ENCODE measurements at places on chromosomes 11 and 22.

- no peak for DNase-seq
Measured at GRCh38 chr11:97963528-97964331, 1057.0 kb upstream of the CNTN5 start.

- no peak for DNase-seq
Measured at GRCh38 chr11:27195837-27196202, 155.2 kb downstream of the BBOX1 start.

DNA sequence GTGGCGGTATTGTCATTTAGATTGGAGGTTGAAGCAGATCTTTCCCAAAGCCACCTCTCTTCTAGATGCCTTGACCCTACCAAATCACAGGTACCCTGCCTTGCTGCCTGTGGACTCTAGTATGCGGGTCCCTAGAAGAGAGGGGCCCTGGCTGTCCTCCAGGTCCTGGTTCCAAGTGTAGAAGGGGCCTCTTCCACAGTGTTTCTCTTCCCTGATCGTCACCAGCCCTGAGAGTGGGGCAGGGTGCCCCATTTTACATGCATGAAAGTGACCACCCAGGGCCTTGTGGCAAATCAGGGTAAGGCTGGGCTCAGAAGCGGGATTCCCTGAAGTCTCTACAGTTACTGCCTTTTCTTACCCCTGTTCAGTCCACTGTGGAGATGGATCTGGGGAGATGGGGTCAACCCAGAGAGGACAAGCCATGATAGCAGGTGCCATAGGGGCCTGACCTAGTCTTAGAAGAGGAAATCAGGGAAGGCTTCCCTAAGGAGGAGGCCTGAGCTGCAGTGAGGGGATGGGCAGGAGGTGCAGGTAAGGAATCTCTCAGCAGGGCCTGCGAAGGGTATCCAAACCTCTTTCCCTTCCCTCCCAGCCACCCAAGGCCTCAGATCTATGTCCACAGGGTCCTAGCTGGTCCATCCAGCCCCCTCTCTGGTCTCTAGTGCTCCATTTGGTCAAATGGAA lies 1.2 kb upstream of the LRRC32 start:
- no peak for DNase-seq

GRCh38 chr11:117314840-117315239 lies 1.2 kb downstream of the BACE1 start:
- DNase-seq: no peak

- DNase-seq: no peak
Measured at GRCh38 chr11:133522344-133522743, 10.0 kb downstream of the OPCML start.

DNA sequence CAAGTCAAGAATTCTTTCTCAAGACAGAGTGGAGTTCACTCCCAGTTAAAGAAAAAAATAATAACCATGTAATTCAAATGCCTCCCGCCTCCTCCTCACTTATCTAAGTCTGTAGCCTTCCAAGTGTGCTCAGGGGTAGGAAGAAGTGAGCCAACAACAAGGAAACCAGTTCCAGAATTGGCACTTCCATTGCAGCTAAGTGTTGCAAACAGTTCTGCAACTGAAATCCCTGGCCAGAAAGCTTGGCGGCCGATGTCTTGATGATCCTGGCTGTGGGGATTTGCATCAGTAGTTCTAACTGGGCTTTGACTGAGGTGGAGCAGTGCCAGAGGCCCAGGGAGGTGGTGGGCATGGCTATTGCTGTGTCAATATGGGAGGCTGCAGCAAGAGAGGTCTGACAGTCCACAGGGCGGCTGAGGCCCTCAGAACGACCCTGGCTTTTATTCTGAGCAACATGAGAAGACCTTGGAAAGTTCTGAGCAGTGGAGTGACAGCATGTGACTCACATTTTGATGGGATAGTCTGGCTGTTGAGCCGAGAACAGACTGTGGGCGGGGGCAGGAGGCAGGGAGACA lies 19.2 kb downstream of the DHCR7 start:
- no peak for DNase-seq

DNA sequence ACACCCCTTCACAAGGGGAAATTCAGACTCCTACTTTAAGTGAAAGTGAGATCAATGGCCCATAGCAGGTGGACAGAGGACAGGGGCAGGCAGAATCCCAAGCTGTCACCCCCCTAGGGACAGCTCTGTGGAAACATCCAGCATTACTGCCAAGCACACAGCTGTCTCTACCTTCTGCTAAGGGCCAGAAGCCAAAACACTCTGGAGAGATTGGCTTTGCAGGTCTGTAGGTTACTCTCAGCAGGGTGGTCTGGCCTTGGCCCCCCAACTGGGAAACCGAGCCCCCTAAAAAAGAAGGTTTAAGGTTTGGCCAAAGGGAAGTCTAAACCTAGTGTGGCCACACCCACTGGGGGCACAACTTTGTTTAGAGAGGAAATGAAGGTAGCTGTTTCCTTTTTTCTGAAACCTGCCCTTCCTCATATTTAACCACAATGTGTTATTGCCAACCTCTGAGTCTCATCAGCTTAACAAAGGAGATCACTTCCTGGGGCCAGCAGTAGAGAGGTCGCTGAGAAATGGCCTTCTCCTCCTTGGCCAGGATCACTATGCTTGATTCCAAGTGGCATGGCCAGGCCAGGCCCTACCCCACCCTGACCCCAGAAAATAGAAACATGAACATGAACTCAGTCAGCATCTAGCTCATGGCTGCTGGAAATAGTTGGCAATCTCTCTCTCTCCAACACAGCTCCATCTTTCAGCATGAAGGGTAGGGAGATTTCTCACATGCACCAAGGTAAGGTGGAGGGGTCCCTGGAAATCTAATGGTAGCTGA lies 25.9 kb upstream of the SCARF2 start:
- no peak for DNase-seq

DNA sequence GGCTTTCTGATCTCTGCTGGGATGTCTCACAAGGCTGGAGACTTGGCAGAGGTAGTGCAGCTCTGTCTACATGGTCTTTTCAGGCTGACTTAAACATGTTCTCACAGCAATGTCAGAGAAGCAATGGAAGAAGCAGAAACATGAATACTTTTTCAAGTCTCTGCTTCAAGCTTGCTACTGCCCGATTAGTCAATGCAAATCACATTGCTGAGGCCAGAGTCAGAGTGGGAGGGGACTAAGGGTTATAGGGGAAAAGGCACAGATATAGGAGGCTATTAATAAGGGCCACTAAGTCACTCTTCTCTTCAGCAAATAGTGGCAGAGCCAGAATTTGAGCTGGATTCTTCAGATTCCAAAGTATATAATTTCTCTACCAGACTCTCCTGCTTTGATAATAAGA lies 390.5 kb downstream of the TMEM135 start:
- DNase-seq: no peak

DNA sequence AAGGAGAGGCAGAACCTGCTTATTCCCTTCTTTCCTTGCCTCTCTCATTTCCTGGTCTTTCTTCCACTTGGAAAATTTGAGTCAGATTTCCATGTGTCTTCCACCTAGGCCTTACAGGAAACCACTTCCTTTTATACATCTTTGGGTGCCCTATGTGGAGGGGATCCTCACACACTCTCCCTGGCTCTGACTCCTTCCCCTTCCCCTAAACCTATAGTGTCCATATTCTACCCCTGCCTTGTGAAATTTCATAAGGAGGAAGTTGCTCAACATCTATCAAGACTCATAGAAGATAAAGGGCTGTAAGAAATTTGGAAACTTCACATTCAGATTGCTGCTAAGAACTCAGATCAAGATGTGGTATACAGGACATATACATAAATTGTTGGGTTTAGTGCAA lies 20.4 kb downstream of the TUG1 start:
- no peak for DNase-seq

- DNase-seq: no peak
Measured at GRCh38 chr11:43908191-43908590, 27.6 kb downstream of the ALKBH3 start.

DNA sequence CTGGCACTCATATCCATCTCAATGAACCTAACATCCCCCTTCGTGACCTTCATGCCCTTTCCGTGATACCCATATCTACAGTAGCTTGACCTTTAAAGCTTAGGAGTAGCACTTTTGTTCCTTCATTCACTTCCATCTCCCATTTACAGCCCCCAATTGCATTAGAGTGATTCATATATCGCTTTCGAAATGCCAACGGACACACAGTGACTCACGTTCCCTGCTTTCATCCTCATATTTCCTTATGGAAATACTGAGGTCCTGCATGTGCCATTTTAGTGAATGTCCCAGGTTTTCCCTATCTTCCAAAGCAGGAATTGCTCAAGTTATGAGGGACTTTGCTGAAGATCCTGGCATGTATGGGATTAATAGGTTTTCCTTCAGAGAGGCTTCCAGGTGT lies 44.3 kb upstream of the CEP126 start:
- DNase-seq: no peak

DNA sequence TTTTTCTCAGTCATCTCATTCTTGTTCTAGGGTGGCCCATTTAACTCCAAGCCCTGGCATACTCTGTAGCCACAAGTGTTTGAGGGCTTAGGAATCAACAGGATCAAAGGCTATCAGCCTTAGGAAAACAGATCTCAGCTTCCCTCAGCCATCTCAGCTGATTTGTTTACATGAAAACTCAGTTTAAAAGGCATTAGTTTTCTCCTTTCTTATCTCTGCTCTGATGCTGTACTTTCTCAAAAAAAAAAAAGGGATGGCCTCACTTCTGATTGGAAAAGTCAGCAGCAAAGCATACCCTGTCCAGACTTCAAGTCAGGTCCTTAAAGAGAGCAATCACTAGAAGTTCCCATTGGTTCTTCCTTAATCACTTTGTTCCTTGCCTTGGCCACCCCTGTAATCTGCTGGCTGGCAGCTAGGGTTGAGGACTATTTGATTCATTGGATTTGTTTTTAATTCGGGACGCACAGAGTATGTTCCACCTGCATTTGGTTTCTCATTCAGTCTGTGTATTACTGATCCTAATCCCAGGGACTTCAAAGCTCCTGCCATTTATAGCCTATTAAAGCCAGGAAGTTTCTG lies 102.8 kb downstream of the EXT2 start:
- no peak for DNase-seq

GRCh38 chr11:73388265-73389133 lies 12.3 kb downstream of the RELT start:
- no peak for DNase-seq

- DNase-seq: no peak
Measured at GRCh38 chr11:45949992-45950407, 27.5 kb downstream of the LARGE2 start.

GRCh38 chr11:115418626-115419025 lies 85.6 kb downstream of the CADM1 start:
- no peak for DNase-seq

- peak; percentile 29 for DNase-seq
Measured at GRCh38 chr22:50731811-50732624, 6.0 kb upstream of the ACR start.

DNA sequence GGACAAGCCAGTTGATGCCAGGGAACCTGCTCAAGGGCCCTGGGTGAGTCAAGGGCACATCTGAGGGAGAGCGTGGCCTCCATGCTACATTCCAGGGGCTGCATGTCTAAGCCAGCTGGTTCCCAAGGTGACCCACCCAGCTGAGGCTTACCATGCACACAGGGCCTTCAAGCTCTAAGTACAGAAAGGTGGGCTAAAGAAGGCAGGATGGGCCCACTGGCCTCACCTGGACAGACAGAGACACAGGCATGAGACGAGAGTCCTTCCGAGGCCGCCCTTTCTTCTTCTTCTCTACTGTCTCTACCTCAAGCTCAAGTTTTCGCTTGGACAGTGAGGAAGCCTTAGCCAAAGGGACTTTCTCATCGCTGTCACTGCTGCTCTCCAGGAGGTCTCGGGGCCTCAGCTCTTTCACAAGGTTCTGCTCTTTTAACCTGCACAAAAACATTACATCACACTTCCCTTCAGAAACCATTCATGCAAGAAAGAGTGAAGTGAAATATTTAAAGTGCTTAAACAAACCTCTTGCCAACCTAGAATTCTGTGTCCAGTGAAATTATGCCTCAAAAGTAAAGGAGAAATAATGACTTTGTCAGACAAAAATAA lies 69.9 kb downstream of the HIRA start:
- DNase-seq: no peak

- no peak for DNase-seq
Measured at GRCh38 chr22:20530368-20531153, 23.2 kb downstream of the MED15 start.

DNA sequence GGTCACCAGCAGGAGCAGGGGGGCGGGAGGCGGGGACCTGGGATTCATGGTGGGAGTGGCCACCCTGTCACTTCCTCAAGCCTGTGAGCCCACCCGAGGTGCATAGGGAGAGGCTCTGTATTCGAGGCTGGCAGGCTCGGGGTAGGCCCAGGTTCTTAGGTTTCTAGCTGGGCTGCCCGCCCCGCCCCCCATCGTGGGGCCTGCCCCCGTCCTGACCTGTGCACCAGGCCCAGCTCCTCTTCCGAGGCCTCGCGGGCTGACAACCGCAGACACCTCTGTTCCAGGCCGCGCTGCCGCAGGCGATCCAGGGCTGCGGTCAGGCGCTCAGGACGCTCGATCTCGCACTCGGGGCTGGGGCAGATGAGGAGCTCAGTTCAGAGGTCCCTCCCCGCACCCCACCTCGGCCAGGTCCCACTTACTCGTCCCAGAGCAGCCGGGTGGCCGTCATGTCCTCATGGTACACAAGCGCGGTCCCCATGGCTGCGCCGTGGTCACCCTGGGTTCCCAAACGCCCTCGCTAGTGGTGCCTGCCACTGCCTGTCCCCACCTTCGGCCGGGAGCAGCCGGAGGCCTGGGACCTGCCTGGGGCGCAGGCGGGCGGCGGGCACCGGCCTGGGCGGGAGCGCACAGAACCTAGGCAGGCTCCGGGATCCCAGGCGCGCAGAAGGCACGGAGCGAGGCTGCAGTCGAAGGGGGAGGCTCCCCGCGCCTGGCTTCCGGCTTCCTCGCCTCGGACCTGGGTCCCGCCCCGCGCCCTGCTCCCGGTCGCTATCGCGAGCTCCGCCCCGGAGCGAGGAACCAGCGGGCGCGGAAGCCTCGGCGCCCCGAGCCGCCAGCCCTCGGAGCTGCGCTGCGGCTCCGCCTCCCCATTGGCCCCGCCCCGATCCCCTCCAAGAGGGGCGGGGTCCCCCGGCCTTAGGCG lies at the start of gene HDAC10:
Gene HDAC10 (minus strand): TSS at position 711 of the 922 bp plus-strand sequence. CDS start 233 bp downstream, at position 478.
- no peak for DNase-seq

DNA sequence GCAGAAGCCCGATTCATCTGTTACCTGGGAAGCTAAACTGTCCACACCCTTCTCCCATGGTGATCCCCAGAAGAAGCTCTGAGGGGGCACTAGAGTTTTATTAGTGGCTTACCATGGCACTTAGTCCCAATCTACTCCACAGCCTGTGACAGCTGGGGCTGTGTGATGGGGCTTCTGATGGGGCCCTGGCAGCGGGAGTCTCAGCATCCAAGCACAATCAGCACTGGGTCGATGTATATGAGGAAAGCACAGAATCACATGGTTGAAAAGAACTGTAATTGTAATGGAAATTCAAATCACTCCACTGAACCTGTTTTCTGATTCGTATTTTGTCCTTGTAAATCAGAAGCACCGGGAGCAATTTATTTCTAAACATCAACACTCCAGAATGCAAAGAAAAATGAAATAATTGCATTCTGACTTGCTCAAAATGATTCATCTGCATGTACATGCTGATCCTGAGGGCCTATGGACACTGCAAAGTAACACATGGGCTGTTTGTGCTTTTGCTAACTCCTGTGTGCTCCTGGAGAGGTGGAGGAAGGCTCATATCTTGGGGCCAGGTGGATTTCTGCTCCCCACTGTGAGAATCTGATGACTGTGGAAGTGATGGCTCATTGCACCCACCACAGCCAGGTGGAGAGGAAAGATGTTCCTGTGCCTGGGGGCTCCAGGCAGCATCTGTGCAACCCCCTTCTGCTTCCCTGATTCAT lies 203.0 kb downstream of the KIRREL3 start:
- no peak for DNase-seq
